ENCODE measurements at places on chromosomes 7 and 10.

DNA sequence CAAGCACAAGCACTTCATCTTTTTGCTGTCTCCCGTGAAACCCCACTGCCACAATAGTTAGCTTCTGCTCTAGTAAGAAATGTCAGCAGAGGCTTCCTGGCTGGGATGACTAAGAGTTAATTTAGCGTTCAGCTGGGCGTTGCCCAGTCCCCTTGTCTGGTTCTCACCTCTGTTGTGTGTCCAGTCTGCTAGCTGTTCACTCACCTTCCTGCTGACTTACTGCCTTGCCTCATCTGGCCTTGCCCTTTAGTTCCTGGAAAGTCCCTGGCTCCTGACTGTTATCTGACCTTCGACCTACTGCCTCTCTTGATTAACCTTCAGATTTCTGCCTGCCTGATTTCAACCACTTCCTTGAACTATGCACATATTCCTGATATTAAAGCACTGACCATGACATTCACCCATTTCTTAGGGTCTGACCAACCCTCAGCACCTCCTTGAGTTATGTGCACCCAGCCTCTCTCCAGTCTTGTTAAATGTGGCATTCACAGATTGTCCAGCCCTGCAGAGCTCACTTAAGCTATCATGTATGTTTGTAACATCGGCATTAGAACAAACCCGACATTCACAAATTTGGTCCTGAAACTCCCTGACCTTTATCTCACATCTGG lies 30.3 kb downstream of the C7orf33 start:
- no peak for DNase-seq

- no peak for DNase-seq
Observed at GRCh38 chr10:80518143-80518806, 19.4 kb upstream of the SH2D4B start.

GRCh38 chr7:50696810-50697582 lies 85.7 kb downstream of the GRB10 start:
- DNase-seq = peak; percentile 23

GRCh38 chr10:121288011-121288410 lies 310.2 kb downstream of the FGFR2 start:
- no peak for DNase-seq

GRCh38 chr7:11168650-11169170 lies 195.0 kb downstream of the PHF14 start:
- peak; percentile 81 for DNase-seq

DNA sequence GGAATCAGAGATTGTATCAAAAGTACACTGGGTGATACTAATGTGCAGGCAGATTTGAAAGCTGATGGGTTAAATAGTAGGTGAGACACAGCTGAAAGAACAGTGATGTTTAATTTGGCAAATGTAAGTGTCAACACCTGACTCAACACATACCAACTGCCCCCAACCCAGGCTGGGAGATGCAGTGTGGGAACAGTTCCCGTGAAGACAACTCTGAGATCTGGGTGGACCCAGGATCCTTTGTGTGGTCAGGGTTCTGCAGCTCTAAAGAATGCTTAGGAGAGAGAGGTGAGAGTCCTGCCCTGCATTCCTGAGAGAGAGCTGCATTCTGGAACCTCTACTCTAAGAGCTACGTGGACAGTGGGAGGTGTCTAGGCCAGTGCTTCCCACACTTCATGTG lies 479.7 kb downstream of the RPS24 start:
- no peak for DNase-seq

DNA sequence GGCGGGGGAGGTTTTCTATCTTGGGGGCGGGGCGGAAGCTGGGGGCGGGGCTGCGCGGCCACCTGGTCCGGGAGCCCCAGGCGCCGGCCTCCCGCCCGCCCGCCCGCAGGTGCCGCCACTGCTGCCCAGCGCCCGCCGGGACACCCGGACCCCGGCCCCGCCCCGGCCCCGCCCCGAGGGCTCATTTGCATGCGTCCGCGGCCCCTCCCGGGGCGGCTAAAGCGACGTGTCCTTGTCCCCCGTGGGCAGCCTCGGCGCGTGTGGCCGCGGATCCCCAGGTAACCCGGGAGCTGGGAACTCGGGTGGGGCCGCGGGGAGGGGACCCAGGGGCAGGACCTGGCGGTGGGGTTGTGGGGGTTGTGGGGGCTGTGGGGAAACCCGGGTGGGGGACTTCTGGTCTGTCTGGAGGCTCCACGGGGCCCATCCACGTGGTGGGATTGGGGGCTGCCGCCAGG lies at the start of gene BHLHA15:
TSS of gene BHLHA15 (plus strand) at position 219 of the 455 bp plus-strand sequence. CDS start 871 bp downstream, outside the sequence.
- DNase-seq = peak; percentile 64

GRCh38 chr7:21898265-21898930 lies 47.3 kb downstream of the CDCA7L start:
- DNase-seq = no peak

GRCh38 chr7:70093205-70093904 lies 495.1 kb downstream of the AUTS2 start:
- DNase-seq = no peak

DNA sequence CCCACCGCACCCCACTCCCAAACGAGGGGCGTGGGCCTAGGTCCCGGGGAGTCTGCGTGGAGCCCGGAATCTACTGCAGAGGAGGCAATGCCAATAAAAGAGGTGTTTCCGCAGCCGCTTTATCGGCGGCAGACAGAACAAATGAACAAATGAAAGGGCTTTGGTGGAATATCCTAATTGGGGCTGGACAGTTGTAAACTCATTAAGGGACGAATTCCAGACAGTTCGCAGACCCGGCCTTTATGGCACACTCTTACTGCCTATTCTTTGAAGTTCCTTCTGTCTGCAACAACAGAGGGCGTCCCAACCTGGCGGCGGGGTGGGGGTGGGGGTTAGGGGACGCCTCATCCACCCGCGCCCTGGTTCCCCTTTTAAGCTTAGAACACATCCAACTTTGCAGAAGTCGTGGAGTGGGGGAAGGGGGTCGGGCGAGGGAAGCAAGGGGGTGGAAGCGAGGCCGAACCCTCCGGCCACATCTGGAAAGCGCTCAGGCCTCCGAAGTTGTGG lies 4.1 kb downstream of the HOXA9 start:
- DNase-seq = no peak

DNA sequence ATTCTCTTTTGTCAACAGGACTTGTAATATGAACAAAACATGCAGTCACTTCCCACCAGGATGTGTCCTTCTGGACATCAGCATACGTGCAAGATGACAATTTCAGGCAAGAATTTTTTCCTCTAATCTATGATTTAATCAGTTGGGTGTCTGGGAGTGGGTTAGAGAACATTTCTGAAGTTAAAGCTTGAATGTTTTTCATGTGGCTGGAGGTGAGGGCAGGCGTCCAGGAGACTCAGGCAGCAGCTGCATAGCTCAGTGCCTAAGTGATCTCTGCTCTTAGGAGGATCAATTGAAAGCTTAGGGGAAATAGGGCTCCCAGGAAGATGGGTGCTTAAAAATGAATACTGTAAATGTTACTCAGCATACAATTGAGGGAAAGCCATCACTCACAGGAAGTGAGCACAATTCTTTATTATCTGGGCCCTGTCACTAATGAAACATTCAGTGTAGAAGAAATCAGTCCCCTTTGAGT lies 457.6 kb upstream of the KLF6 start:
- DNase-seq = peak; percentile 6

GRCh38 chr7:105887569-105888189 lies 11.3 kb upstream of the ATXN7L1 start:
- peak; percentile 64 for DNase-seq

DNA sequence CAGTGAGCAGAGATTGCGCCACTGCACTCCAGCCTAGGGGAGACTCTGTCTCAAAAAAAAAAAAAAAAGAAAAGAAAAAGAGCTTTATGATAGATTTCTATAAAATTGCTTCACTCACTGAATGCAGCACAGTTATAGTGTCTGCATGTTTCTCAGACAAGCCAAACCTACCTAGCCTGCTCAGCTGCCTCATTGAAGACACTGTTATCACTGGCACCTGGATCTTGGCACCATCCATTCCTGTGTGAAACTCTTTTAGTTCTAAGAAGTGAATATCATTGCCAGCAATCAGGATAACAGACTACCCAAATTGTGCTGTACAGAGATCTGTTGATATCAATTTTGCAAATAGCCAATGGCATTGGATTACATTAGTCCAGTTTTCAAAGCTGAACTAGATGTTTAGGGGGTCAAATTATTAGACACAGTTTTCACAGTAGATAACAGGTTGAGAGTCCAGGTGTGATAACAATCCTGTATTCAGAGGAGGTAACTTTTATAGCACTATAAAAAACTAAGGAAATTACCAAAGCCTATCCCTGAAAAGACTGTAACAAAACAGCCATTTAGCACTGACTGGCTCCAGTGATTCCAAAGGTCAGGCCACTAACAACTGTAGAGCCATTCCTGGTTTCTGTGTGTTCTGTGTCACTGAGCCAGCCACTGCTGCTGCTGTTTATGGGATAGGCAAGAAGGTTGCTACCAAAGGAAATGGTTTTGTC lies 17.1 kb downstream of the PDSS1 start:
- DNase-seq = no peak

- DNase-seq = no peak
Observed at GRCh38 chr7:48053736-48054135, 18.4 kb downstream of the C7orf57 start.

DNA sequence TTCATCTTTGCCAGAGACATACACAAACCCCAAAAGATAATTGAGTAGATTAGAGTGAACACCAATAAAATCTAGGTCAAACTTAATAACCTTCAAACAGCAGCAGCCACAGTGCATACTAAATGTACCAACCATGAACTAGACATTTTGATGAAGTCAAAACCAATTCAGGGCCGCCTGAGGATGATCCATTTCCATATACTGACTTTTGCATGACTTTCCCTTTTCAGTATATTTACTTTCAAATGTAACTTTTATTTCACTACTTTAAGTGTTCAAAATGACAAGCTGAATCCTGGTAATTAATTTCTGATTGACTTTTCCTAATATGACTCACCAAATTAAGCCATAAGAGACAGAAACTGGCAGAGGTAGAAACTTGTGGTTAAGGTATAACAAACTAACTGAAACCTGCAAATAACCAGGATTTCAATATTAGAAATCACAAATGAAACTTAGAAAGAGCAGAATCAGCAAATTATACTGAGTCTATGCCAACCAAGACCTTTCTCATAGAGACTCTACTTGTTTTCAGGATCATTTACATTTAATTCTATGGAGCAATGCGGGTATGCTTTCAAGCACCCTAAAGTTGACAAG lies 171.9 kb upstream of the LRRN3 start:
- DNase-seq = no peak

DNA sequence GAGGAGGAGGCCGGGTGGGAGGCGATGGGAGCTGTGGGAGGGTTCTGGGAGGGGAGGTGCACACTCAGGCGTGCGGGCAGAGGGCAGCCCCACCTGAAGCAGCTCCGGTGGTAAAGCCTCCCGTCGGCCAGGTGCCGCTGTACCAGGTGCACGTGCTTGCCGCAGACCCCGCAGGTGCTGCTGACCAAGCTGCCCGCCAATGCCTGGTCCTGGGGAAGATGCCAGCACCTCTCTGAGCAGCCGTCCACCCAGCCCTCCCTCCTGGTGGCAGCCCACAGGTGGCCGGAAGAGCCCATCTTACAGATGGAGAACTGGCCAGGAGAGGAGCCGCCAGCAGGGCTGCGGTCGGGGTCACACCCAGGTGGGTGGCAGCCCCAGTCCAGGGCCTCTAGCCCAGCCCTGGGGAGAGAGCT lies 12.6 kb downstream of the MICALL2 start:
- DNase-seq = no peak

DNA sequence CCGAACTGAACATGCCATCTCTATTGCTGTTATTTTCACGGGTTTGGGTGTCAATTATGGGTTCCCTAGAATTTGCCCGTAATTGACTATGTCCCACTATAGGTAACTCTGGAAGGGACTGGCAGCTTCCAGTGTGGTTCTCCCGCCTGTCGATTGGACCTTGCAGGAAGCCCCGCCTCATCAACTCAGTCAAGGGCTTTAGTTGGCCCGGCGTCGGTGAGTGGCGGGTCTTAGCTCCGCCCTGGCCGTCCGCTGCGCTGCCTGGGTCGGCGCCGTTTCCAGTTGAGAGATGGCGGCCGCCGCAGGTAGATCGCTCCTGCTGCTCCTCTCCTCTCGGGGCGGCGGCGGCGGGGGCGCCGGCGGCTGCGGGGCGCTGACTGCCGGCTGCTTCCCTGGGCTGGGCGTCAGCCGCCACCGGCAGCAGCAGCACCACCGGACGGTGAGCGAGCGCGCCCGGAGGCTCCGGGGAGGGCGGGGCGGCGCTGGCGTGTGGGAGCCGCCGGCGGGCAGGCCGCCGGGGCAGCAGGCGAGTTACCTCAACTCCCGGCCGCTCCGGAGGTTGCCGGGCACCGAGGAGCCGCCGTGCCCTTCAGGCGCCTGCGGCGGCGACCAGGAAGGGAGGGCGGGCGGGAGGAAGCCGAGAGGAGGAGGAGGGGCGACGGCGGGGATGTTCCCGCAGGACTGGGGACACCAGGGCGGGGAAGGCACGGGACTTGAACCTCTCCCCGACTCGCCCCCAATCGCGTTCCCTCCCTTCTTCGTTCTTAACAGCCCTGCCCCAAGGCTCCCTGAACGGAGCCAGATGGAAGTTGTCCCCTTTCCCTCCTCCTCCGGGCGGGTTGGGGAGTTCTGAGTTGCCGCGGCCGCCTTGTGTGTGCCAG lies at the start of gene MCU:
TSS of gene MCU (plus strand) at position 281 of the 881 bp plus-strand sequence. CDS start at position 290, 9 bp downstream.
- peak; percentile 91 for DNase-seq

DNA sequence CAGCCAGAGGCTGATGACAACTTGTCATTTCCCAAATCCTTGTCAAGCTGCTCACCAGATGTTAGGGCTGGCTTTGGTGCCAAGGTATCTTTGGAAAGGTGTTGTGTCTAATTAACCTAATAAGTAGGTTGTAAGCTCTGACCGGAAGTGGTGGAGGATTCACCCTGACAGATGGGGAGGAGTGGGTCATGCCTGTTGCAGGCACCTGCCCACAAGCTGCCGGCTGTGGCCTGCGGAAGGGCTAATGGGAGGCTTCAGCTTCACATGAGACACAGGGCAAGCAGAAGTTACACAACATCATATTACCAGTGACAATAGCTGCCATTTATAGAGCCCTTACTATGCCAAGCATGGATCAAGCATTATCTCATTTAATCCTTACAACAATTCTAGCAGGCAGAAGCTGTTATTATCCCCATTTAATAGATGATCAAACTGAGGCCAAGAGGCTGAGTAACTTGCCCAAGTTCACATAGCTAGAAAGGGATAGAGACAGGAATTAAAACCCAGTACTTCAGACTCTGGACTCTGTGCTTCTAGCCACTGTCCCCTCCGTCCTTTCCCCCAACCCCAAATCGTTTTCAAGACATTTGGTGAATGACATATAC lies 63.1 kb upstream of the DUSP5 start:
- DNase-seq = no peak

DNA sequence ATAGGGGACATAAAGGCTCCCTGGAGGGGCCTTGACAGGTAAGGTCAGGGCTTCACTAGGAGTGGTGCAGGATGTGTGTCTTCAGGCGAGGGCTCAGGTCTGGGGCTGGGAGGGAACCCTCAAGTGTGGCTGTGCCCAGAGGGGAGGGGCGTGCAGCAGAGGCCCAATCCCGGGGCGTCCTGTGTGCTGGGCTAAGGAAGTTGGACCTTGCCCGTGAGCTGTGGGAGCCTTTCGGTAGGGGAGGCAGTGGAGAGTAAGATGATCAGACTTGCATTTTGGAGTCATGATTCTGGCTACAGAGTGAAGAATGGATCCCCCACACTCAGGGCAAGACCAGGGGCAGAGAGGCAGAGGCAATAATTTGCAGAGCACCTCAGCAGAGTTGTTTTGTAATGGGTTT lies 145.4 kb downstream of the BUB3 start:
- no peak for DNase-seq
